ENCODE measurements at places on chromosomes 7 and 10. TPM values are rescaled to one million over a fixed set of nuclear protein-coding genes. Genes with fewer than 3 reads are reported as not detected.

GPRIN2 gene
- not detected for polyA plus RNA-seq

DDIT4 gene
- polyA plus RNA-seq = 59.4 TPM

SPACDR gene
- 0.78 TPM for polyA plus RNA-seq

PGAM2 gene
- 2,064 TPM for polyA plus RNA-seq

KIAA1549 gene
- polyA plus RNA-seq = 1.4 TPM

NSUN5 gene
- 14.6 TPM for polyA plus RNA-seq

OR6B1 gene
- polyA plus RNA-seq = not detected

CPA2 gene
- polyA plus RNA-seq = not detected

GRCh38 chr10:63421591-63421990 is 44.2 kb downstream of the JMJD1C start:
- no peak for DNase-seq

- no peak for DNase-seq
Measured at GRCh38 chr7:139049936-139050335, 14.1 kb upstream of the ZC3HAV1L start.

- no peak for DNase-seq
Measured at GRCh38 chr7:115356139-115356746, 434.3 kb downstream of the MDFIC start.

DNA sequence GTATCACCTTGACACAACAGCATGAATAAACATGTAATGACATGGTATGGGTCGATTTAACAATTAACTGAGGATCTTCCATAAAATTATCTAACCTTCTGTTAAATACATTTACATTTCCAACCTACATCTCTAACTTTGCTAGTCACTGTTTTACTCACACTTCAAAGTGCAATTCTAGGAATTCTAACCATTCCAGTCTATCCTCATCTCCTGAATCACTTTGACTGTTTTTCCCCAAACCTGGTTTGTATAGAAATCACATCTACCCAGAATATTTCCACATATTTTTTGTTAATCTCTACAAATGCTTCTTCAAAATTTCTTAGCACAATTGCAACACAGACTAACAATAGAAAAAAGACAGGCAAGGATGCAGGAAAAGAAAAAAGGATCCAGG is 6.2 kb downstream of the ABI1 start:
- DNase-seq = no peak

- no peak for DNase-seq
Measured at GRCh38 chr10:127033216-127034033, 128.2 kb downstream of the DOCK1 start.

All from heart left ventricle (tissue), 16 donors.